Prostate gland (tissue), 2 donors: ENCODE measurements at places on chromosomes 2 and 18. TPM values are rescaled to one million over a fixed set of nuclear protein-coding genes. Genes with fewer than 3 reads are reported as not detected.

Gene SERPINB13
- not detected for total RNA-seq

Gene UGT1A3
- total RNA-seq = not detected

Gene KCNF1
- total RNA-seq = 1.0 TPM

Gene EVA1A
- 9.7 TPM for total RNA-seq

Gene SERPINB10
- 0.55 TPM for total RNA-seq
